ENCODE measurements at places on chromosomes 7 and 10.

GRCh38 chr7:105723572-105723971 lies 142.3 kb upstream of the EFCAB10 start:
- DNase-seq: no peak

- DNase-seq: no peak
Observed at GRCh38 chr7:146772601-146773000, 656.0 kb downstream of the CNTNAP2 start.

DNA sequence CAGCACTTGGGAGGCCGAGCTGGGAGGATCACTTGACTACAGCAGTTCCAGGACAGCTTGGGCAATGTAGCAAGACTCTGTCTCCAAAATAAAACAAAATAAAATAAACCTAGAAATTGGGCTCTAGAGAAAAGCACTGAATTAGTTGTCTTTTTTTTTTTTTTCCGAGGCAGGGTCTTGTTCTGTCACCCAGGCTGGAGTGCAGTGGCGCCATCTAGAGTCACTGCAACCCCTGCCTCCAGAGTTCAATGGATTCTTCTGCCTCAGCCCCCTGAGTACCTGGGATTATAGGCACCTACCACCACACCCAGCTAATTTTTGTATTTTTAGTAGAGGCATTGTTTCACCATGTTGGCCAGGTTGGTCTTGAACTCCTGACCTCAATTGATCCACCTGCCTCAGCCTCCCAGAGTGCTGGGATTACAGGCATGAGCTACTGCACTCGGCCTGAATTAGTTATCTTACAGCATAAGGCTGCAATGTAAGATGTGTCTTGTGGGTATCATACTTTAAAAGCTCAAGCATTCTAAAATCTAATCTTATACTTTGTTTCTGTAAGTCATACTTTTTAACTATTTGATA lies 12.8 kb downstream of the MEIG1 start:
- peak; percentile 43 for DNase-seq

DNA sequence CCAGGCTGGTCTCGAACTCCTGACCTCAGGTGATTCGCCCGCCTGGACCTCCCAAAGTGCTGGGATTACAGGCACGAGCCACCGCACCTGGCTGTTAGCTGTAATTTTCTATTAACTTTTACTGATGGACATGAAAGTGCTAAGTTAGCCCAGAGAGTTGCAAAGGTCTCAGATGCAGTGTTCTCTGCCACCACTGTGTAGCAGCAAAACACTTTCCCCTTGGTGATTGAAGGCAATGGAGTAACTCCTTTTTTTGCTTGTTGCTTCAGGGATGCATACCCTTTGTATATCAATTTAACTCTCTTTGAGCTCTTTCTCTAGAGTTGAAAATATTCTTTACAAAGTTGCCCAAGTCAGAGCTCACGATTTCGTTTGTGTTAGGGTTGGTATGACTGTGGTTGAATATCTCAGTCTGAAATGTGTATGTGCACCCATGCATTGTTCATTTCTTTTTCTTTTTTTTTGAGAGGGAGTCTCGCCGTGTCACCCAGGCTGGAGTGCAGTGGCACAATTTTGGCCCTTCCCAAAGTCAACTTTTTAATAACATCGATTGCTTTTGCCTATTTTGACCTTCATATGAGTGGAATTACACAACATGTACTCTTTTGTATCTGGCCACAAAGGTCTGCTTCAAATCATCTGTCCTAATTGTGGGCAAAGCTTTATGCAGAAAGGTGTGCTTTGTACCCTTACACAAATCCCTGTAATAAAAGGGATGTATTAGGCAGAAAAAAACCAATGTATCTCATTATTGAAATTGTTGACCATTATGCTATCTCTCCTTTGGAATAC lies 52.6 kb downstream of the GTF2I start:
- DNase-seq: no peak

GRCh38 chr7:38539477-38540081 lies 91.6 kb downstream of the AMPH start:
- no peak for DNase-seq

DNA sequence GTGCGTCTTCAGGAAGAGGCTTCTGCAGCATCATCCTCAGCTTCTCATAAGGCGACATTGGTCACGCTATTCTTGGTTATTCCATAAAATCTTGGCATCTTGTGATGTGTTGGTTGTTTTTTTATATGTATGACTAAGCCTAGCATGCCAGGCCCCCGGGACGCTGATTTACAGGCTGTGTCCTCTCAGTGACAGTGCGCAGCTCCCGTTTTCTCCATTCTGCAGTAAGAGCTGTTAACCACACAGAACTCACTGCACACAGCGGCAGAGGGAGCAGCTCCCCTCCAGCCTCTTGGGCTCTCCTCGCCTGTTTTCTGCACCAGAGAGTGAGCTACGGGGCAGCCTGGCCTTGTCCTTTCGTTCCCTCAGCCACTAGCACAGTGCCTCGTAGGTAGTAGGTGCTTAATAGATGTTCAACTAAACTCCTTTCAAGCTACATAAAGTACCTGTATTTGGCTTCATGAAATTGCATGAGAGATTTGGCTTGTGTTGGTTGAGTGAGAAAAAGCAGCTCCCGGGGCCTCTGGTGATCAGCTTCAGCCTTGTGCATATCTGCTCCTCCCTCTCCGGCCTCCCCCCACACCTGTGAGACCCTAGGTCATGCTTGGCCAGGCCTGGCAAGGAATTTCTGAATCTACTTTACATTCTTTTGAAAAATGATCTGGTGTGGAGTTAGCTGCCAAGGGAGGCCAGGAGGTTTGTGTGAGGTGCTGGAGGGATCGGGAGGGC lies 116.2 kb downstream of the WDR37 start:
- no peak for DNase-seq

DNA sequence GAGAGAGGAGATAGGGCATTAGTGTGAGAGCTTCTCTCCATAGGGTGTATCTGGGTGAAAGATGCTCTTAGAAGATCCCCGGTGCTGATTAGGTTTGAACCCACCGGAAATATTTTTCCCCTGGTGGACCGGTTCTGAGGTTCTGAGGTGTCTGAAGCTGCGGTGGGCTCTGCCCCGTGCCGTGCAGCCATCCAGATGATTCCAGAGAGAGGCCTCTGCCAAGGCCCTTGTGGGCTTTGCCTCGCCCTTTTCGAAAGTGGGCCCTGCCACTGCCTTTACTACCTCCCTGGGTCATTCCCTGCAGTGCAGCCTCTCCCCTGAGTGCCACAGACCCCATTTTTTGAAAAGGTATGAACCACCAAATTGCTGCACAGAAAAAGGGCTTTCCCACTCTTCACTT lies 2.8 kb downstream of the GIMAP8 start:
- DNase-seq: no peak

GRCh38 chr10:93894516-93895378 lies 969 bp downstream of the SLC35G1 start:
- DNase-seq: no peak

DNA sequence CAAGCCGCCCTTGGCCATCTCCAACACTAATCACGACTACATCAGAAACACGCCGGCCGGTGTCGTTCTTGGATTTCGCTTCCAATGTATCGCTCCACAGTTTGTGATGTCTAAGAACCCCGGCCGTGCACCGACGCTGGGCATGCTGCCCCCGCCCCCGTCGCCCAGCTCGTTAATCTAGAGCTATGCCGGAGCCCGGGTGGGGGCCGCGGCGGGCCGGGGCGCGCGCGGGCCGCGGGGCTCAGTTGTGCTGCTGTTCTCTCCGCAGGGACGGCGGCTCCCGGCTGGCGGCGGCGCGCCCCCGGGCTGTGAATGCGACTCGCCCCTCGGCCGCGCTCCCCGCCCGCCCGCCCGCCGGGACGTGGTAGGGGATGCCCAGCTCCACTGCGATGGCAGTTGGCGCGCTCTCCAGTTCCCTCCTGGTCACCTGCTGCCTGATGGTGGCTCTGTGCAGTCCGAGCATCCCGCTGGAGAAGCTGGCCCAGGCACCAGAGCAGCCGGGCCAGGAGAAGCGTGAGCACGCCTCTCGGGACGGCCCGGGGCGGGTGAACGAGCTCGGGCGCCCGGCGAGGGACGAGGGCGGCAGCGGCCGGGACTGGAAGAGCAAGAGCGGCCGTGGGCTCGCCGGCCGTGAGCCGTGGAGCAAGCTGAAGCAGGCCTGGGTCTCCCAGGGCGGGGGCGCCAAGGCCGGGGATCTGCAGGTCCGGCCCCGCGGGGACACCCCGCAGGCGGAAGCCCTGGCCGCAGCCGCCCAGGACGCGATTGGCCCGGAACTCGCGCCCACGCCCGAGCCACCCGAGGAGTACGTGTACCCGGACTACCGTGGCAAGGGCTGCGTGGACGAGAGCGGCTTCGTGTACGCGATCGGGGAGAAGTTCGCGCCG lies 1.9 kb downstream of the VWC2 start:
- no peak for DNase-seq

- no peak for DNase-seq
Observed at GRCh38 chr7:107659666-107660065, 962 bp upstream of the SLC26A4 start.

GRCh38 chr10:110576220-110576619 lies 8.7 kb downstream of the SMC3 start:
- no peak for DNase-seq

- no peak for DNase-seq
Observed at GRCh38 chr10:114859222-114859621, 37.6 kb downstream of the FHIP2A start.

- DNase-seq: no peak
Observed at GRCh38 chr10:132774902-132775863, 10.8 kb downstream of the NKX6-2 start.

DNA sequence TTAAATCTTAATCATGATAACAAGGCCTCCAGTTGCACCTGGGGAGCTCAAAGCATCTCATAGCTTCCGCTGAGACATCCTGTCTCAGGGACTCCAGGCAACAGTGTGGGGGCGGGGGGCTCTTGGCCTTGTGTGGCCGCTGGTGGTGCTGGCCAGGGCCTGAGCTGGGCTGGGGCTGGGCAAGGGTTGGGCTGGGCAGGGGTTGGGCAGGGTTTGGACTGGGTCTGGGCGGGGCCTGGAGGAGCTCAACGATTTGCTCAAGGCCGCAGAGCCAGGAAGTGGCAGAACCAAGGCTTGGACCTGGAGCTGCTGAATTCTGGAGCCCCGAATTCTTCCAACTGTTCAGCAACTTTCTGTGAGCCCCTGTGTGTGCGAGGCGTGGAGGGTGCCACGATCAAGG lies 37.9 kb upstream of the PSMG3 start:
- no peak for DNase-seq

- DNase-seq: peak; percentile 50
Observed at GRCh38 chr10:80459047-80459865, 5.1 kb downstream of the TSPAN14 start.

- no peak for DNase-seq
Observed at GRCh38 chr10:74967911-74968666, 141.7 kb downstream of the KAT6B start.

GRCh38 chr10:133069033-133069525 lies 18.6 kb upstream of the ADGRA1 start:
- no peak for DNase-seq

- DNase-seq: no peak
Observed at GRCh38 chr7:133869556-133869955, 257.6 kb upstream of the LRGUK start.

DNA sequence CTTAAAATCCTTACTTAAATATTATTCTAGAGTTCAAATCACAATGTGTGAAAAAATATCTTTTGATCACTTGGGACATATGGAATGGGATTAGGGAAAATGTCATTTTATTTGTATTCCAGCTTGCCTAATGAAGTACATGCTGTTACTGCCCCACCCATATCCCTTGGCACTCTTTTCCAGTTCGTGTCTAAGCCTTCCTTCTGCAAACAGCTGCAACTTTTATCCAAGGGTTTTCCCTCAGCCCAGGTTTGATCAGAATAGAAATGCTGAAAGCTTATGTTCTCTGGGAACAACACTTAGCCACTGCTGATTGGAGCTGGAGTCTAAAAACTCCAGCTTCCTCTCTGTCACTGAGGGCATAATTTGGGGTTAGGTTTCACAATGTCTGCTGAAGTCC lies 214.1 kb upstream of the FAM3C start:
- DNase-seq: no peak

DNA sequence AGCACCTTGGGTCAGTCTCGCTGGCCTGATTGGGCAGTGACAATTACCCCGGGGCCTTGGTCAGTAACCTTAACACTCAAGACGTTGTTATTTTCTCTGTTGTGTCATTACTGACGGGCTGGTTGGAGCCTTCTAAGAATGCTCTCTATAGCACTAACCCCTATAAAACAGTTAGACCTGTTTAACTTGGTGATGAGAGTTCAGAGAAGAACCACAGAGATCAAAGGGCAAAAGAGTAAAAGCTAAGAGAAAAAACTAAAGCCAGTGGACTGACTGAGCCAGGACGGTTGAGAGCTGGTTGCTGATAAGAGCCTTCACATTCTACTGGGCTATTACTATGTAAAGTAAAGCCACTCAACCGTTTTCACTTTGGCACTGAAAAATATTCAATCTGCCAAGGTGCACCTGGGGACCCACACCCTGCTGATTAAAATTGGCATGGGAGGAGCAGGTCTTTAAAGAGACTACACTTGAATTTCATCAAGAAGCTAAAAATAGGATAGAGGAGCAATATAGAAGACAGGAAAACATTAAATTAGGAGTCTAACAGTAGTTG lies 13.6 kb upstream of the ITGB1 start:
- DNase-seq: no peak

DNA sequence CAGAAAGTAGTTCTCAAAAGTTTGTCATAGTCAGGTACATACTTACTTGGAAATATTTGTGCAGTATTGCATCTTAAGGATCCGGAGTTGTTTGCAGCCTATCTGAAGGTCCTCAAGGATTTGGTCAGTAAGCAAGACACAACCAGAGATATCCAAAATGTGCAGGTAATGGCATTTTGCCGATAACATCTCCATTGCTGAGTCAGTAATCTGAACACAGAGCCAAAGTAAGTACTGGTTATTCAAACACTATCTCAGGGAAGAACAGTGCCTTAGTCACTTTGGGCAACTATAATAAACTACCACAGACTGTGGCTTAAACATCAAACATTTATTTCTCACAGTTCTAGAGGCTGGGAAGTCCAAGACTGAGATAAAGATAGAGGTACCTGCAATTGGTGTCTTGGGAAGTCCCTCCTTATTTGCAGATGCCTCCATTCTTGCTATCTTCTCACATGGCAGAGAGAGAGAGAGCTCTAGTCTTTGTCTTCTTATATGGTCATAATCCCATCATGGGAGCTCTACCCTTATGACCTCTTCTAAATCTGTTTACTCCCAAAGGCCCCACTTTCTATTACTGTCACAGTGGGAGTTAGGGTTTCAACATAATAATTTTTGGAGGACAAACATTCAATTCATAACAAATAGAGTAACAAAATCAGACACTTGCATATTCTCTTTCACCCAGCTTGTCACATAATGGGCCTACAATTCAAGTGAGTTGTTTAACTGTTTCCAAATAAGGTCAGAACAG lies 73.4 kb downstream of the FAM185A start:
- DNase-seq: no peak

- no peak for DNase-seq
Observed at GRCh38 chr7:129436335-129436923, 2.2 kb downstream of the STRIP2 start.
